ENCODE measurements at places on chromosomes 3 and 15. TPM values are rescaled to one million over a fixed set of nuclear protein-coding genes. Genes with fewer than 3 reads are reported as not detected.
A peak's percentile ranks its signal among the peaks of the same experiment; 100 is the strongest.

GRCh38 chr3:120568598-120568997 is 27.5 kb upstream of the NDUFB4 start:
- H3K4me1 ChIP-seq, result no peaks in the 10 kb centered on the region
- H3K36me3 ChIP-seq, result no peaks in the 10 kb centered on the region
- no peaks in the 10 kb centered on the region for H3K27me3 ChIP-seq
- no peak overlapping the region for H3K27ac ChIP-seq

GRCh38 chr15:45134682-45135604 is 5.1 kb downstream of the DUOX1 start:
- no peak overlapping the region for H3K27ac ChIP-seq
- peaks cover 14% of the 10 kb centered on the region for H3K4me1 ChIP-seq

DNA sequence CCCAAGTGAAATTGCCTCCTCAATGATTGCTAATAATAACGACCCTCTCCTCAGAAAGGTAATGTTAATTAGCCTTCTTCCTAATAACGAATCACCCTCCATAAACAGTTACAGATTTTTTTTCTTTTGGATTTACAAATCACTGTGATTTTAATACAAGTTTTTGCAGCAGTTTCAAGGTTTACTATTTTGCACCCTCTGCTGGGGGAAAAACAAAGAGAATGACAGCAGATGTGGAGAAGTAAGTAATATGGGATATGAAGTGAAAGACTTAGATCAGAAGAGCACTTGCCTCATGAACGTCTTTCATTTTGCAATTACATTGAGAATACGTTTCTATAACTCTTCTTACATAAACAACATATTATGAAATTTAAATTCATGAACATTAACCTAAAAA is 16.1 kb upstream of the CNTN3 start:
- no peak overlapping the region for H3K4me3 ChIP-seq
- H3K36me3 ChIP-seq, result no peaks in the 10 kb centered on the region
- no peaks in the 10 kb centered on the region for H3K27me3 ChIP-seq
- no peaks in the 10 kb centered on the region for H3K4me1 ChIP-seq

DNA sequence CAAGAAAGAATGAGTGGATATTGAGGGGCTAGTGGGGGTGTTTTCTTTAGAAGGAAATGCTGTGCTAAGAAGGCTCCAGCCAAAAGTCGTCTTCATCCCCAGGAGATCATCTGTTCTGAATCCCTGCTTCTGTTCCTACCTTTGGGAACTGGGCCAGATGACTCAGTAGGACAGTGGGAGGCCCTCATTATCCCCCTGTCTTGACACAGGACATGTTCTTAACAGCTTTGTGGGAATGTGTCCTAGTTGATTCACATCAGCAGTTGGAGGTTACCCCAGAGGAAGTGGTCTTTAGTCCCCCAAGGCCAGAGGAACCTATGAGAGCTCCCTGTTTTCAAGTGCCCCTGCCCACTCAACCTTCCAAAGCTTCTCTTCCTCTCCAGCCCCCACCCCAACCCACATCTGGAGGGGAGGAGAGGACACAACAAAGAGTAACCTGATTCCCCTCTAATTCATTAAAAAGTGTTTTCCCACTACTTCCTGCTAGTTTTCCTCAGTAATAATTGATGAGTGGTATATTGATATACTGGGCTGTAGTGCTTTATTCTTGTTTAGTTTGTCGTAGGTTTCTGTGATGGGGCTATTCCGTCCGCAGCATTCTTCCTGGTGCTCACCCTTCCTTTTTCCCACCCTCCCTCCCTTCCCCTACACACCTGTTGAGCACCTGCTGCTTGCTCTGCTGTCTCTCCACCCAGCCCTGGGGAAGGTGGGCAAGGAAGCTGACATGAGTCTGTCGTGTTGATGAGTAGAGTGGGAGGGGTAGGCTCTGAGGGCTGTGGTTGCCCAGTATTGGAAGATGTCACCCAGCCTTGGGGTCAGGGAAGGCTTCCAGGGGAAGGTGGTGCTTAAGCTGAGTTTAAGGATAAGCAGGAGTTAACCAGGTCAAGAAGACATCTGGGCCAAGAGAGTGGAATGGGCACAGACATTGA is 9.3 kb downstream of the PXYLP1 start:
- H3K4me1 ChIP-seq, result no peaks in the 10 kb centered on the region
- DNase-seq, result no peak
- H3K27me3 ChIP-seq, result no peaks in the 10 kb centered on the region
- H3K4me3 ChIP-seq, result no peak overlapping the region
- no peaks in the 10 kb centered on the region for H3K36me3 ChIP-seq
- no peak overlapping the region for H3K27ac ChIP-seq

DNA sequence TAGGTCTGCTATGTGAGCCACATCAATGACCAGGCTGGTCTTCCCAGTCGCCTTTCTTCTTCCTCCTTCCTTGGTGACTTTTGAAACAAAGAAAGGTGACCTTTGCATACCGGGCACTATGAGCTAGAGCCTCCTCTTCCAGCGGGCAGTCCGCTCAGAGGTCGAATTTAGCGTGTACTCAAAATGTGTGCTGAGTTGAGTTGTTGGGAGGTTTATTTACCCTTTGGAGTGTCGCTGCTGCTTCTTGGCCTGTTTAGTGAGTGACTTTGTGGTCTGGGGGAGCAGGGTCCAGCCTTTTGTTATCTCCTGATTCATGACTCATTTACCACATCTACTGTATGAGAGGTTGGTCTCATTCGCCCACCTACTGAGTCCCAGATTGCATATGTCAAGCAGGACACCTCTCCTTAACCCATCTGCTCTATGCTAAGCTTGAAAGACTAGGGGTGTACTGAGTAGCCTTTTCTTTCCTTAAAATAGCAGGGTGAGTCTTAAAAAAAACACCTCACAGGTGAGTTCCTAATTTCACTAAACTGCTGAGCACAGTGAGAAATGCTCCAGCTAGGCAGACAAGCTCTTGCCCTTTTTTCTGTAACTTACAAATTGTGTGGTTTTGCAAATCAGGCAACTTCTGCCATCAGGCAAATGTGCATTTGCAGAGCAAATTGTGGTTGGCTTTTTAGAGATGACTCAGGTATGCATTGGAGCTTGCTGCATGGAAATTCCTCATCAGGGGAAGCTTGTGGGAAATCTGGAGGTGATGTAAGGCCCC is 3.2 kb upstream of the SIAH2 start:
- H3K36me3 ChIP-seq, result no peaks in the 10 kb centered on the region
- no peak overlapping the region for H3K27ac ChIP-seq
- no peak overlapping the region for H3K4me3 ChIP-seq
- H3K27me3 ChIP-seq, result no peaks in the 10 kb centered on the region

GRCh38 chr3:124059580-124059979 is 67.7 kb upstream of the ROPN1 start:
- no peaks in the 10 kb centered on the region for H3K27me3 ChIP-seq
- no peaks in the 10 kb centered on the region for H3K4me1 ChIP-seq
- H3K4me3 ChIP-seq, result no peak overlapping the region
- H3K27ac ChIP-seq, result no peak overlapping the region

- H3K27ac ChIP-seq, result no peak overlapping the region
- no peak overlapping the region for H3K4me3 ChIP-seq
- H3K36me3 ChIP-seq, result no peaks in the 10 kb centered on the region
- no peaks in the 10 kb centered on the region for H3K4me1 ChIP-seq
Observed at GRCh38 chr15:63491116-63491827, 13.1 kb upstream of the USP3 start.

DNA sequence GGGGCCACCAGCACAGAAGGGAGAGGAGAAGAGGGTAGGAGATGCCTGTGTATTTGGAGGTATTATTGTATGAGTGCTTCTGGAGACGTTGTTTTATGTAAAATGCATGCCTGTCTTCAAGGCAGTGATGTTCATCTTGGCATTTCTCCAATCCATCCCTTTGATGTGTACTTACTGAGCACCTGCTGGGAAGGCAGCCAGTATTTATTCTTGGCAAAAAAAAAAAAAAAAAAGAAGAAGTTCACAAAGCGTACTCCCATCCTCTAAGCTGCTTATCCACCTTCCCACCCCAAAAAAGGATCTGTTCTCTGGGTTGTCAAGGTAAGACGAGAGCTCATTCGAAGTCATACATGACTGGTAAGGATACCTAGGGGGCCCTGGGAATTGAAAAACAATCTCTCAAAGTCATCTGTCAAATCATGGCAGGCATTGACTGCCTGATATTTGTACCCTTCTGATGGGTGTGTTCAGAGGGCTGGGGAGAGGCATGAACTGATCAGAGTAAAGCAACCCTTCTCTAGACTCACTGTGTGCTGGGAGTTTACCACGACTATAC is 30.0 kb upstream of the SLC6A1 start:
- no peaks in the 10 kb centered on the region for H3K36me3 ChIP-seq
- no peak for DNase-seq
- H3K27ac ChIP-seq, result no peak overlapping the region
- no peaks in the 10 kb centered on the region for H3K27me3 ChIP-seq

- H3K36me3 ChIP-seq, result peaks cover 41% of the 10 kb centered on the region
- no peak overlapping the region for H3K27ac ChIP-seq
Observed at GRCh38 chr3:172312001-172312400, 136.3 kb downstream of the GHSR start.

- H3K27ac ChIP-seq, result no peak overlapping the region
- no peaks in the 10 kb centered on the region for H3K27me3 ChIP-seq
- no peak overlapping the region for H3K4me3 ChIP-seq
- peak; percentile 23 for DNase-seq
Observed at GRCh38 chr15:66886686-66887273, 178.6 kb upstream of the SMAD3 start.

DNA sequence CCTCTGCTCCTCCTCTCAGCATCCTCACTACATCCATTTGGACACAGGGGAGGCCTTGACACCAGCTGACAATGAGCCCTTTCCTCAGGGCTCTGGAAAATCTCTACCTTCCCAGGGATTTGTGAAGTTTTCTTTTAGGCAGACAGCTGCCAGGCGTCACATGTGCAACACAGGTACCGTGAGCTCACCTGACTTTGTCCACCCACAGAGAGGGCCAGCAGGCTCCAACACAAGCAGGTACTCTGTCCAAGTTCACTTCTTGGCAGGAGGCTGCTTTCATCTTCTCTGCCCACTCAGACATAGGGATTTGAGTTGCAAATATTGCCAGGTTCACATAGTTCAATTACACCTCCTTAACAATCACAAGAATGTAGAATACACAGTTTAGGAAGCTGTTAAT is 15.3 kb upstream of the MINAR1 start:
- no peak overlapping the region for H3K27ac ChIP-seq
- H3K4me3 ChIP-seq, result no peak overlapping the region
- H3K27me3 ChIP-seq, result no peaks in the 10 kb centered on the region
- no peaks in the 10 kb centered on the region for H3K4me1 ChIP-seq

DNA sequence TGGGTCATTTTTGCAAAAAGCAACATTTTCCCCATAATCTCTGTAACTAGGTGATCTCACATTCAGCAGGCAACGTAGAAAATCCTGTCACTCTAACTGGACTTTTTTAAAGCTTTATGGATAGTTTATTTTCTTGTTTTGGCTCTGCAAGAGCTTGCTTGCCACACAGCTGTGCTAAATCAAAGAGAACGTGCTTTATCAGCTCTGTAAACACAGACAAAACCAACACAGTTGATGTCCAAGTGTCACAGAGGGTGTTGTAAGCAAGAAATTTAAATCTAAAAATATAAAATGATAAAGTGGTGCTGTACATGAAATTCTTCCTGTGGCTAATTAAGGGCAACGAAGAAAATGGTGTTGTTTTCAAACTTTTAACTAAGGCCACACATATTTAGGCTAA is 97.5 kb upstream of the STAC start:
- no peak overlapping the region for H3K27ac ChIP-seq
- no peaks in the 10 kb centered on the region for H3K36me3 ChIP-seq
- no peak for DNase-seq
- no peaks in the 10 kb centered on the region for H3K27me3 ChIP-seq
- no peaks in the 10 kb centered on the region for H3K4me1 ChIP-seq
- no peak overlapping the region for H3K4me3 ChIP-seq

DNA sequence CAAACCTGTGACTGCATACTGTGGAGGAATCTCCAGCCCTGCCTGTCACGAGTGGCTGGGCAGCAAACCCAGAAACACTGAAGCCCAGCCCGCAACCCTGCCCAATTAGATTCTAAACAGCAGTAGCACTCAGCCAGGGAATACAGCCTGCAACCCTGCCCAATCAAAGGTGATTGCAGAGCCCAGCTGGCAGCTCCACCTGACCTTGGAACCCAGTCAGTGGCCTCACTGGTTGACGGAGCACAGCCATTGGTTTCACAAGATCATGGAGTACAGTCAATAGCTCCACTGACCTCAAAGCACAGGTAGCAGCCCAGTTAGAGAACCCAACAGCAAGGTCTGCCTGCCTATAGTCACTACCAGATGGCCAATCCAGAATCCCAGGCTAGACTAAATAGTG is 35.2 kb upstream of the MYLK start:
- no peaks in the 10 kb centered on the region for H3K27me3 ChIP-seq
- H3K4me3 ChIP-seq, result no peak overlapping the region
- no peaks in the 10 kb centered on the region for H3K4me1 ChIP-seq
- H3K36me3 ChIP-seq, result no peaks in the 10 kb centered on the region
- DNase-seq, result peak; percentile 92

DNA sequence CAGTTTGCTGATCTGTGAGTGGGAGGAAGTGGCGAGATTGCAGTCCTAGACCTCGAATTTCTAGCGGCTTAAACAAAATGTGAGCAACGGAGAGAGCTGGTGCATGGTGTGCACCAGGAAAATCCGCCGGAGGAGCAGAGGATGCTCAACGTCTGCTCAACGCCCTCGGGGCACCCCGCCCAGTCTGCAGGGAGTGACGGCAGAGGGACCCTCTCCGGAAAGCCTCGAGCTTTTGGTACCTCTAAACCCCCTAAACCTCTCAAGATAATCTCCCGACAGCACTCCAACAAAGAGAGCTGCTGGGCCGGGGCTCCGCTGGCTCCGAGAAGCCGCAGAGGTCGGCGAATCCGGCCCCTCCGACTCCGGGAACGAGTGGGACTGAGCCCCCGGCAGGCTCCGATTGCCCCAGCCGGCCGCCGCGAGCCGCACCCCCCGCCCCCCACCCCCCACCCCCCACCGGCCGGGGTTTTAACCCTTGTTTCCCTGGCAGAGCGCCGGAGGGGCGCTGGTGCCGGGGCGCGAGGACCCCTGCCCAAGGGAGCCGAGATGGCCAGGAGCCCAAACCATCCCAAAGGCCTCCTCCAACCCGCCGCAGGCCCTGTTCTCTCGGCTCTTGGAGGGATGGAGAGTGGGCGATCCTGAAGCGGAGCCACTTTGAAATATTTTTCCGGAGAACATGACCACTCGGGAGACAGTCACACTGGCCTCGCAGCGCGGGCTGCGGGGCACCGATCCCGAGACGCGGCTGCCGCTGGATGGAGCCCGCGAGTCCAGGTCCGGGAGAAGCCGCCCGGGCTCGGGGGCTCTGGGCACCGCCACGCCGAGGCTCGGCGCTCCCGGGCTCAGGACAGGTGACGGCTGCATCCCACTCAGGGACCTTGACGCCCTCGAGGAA is 1.5 kb downstream of the MEGF11 start:
- H3K27ac ChIP-seq, result no peak overlapping the region
- peak; percentile 58 for DNase-seq

The PLSCR2 gene
- not detected for total RNA-seq

The LRRIQ4 gene
- not detected for total RNA-seq

The CLDN1 gene
- 79.9 TPM for total RNA-seq

The ACTRT3 gene
- 1.9 TPM for total RNA-seq

The UACA gene
- total RNA-seq, result 13.0 TPM

The CSPG4 gene
- 0.29 TPM for total RNA-seq

The NRG4 gene
- total RNA-seq, result 1.7 TPM

The RTP1 gene
- not detected for total RNA-seq

The AGBL1 gene
- not detected for total RNA-seq

The OIP5 gene
- 0.82 TPM for total RNA-seq

Data from right lobe of liver (tissue), 6 donors.